Fibroblast of mammary gland (primary cell): ENCODE measurements at places on chromosomes 1 and 21.
A peak's percentile ranks its signal among the peaks of the same experiment; 100 is the strongest.

- peak; percentile 89 for DNase-seq
These were observed 116.3 kb upstream of the COL6A1 start for GRCh38 chr21:45865106-45865835.

- no peak for DNase-seq
These were observed 33.6 kb downstream of the MAN1C1 start for GRCh38 chr1:25650289-25650576.

DNA sequence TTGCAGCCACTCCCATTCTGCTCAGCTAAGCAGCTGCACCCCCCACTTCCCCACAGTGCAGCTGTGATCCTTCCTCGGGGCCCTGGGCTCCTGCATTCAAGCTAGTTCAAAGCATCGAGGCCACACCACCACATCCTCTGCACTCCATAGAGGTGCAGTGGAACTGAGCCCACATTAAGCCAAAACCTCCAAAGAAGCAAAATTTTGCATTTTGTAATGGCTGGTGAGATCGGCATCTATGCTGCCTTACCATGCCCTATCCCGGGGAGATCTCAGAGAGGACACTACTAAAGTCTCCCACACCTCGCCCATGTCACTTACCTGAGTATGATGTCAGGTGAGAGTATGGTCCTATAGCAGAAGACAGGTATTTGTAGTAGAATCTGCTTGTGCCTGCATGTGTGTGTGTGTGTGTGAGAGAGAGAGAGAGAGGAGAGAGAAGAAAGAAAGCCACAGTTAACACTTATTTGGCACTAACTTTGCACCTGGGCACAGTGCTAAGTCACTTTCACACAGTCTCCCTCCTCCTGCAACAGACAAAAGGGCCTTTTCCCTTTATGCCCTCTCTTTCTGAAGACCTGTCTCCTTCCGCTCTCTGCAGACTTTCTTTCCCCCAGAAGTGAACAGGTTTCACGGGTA lies 89.8 kb downstream of the KIF14 start:
- DNase-seq, result no peak

DNA sequence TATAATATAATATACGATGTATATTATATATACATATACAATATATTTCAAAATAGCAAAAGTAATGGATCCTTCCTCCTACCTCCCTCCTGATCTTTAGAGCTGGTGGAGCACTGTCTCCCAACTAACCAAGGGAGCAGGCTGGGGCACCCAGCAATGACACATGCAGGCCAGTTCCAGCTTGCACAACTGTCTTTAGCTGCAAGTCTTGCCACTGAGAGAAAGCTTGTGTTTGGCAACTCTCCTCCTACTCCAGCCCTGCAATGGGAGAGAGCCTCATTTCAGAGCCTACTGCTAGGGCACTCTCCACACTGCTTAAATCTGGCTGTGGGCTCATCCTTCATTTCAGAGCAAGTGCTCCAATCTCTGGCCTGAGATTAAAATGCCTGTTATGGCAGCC lies 469.8 kb upstream of the OLFM3 start:
- DNase-seq, result no peak

- peak; percentile 88 for DNase-seq
These were observed 52.3 kb downstream of the BCAR3 start for GRCh38 chr1:93629101-93630059.

GRCh38 chr1:26824731-26825130 lies 1.8 kb upstream of the ZDHHC18 start:
- DNase-seq, result no peak

GRCh38 chr1:31383967-31384366 lies 11.1 kb upstream of the FABP3 start:
- DNase-seq, result no peak

- DNase-seq, result no peak
These were observed 166.9 kb upstream of the UBE2U start for GRCh38 chr1:64036549-64036948.

- DNase-seq, result peak; percentile 44
These were observed 224.6 kb downstream of the FAF1 start for GRCh38 chr1:50735443-50735842.

DNA sequence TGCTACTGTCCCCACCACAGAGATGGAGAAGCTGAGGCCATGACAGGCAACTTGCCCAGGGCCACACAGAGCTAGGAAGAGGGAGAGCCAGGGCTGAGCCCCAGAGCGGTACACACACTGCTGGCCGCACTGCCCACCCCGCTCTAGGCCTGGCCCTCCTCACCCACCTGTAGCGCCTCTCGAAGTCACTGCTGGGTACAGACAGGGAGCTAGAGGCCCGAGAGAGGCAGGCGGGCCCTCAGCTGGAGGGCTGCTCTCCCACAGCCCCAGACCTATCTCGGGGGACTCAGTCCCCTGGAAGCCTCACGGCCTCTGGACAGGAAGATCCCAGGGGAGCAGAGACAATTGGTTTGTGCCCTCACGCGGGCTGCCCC lies 17.3 kb upstream of the PLEKHG5 start:
- no peak for DNase-seq

GRCh38 chr1:173012126-173012525 lies 38.6 kb downstream of the TNFSF18 start:
- no peak for DNase-seq

- DNase-seq, result peak; percentile 69
These were observed 57.4 kb upstream of the MTF2 start for GRCh38 chr1:93021539-93022134.

GRCh38 chr21:21084179-21084578 lies 86.0 kb downstream of the NCAM2 start:
- no peak for DNase-seq

- no peak for DNase-seq
These were observed 259.1 kb downstream of the BARHL2 start for GRCh38 chr1:90457985-90458384.

DNA sequence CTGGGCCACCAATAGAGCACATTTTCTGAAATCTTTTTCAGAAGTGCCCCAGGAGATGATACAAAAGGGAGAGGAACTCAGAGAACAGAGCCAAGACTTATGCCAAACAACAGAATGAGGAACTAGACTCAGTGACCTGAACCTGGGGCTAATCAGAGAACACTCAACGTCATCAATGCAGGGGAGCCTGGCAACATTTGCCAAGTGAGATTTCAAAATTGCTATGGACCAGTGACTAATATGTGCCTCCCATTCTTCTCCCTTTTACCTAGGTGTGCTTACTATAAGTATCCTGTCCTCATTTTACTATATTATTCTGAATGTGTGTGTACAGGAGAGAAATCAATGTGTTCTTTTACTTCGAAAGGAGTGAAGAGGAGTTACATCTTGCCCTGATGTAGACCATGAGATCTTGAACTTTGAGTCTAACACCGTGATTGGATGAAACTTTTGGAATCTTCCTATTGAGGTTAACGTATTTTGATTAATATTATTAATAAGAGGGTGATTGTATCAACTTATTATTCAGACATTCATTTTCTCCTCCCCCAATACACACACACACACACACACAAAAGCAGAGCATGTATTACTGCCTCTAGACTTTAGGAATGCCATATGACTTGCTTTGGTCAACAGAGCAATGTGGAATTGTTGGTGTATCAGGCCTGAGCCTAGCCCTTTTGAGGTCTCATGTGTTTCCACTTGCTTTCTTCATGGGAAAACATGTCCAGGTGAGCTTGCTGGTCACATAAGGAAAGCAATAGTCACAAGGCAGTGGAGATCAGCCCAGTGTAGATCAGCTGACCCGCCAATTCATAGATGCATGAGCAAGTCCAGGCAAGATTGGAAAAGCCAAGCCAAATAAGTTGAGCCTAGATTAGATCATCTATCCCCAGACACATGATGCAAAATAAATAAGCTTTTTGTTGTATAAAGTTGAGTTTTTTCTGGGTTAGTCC lies 80.3 kb upstream of the ETS2 start:
- DNase-seq, result no peak

- DNase-seq, result no peak
These were observed 109.2 kb downstream of the TTLL7 start for GRCh38 chr1:83889707-83890106.

GRCh38 chr1:35186239-35186638 lies 6.7 kb downstream of the SFPQ start:
- DNase-seq, result no peak
